T-helper 2 cell treated with Interferon-gamma antibody and Interleukin-4, amounts not matched to agents 100 ng/mL and 5 ng/mL, for 36 hours (primary cell): ENCODE measurements at places on chromosomes 2 and 18. TPM values are rescaled to one million over a fixed set of nuclear protein-coding genes. Genes with fewer than 3 reads are reported as not detected.

Gene EGR4
- 0.07 and 0.11 TPM in 2 replicates for total RNA-seq

Gene GRP
- total RNA-seq: not detected in 2 replicates

Gene MRO
- not detected in 2 replicates for total RNA-seq

Gene TMEM200C
- not detected in 2 replicates for total RNA-seq

Gene LCT
- 0.64 and 0.86 TPM in 2 replicates for total RNA-seq

Gene KIF3C
- total RNA-seq: 8.6 and 10.2 TPM in 2 replicates

Gene EPHA4
- 6.6 and 7.0 TPM in 2 replicates for total RNA-seq

Gene DLGAP1
- not detected in 2 replicates for total RNA-seq

Gene RTKN
- total RNA-seq: 0.36 and 0.52 TPM in 2 replicates

Gene PIK3C3
- 42.4 and 44.1 TPM in 2 replicates for total RNA-seq

Gene PLB1
- 2.0 TPM in 2 replicates for total RNA-seq

Gene ITPRID2
- total RNA-seq: 54.9 and 58.3 TPM in 2 replicates
